Lower lobe of right lung (tissue), 2 donors: ENCODE measurements at places on chromosomes 12 and 14. TPM values are rescaled to one million over a fixed set of nuclear protein-coding genes. Genes with fewer than 3 reads are reported as not detected.

DNA sequence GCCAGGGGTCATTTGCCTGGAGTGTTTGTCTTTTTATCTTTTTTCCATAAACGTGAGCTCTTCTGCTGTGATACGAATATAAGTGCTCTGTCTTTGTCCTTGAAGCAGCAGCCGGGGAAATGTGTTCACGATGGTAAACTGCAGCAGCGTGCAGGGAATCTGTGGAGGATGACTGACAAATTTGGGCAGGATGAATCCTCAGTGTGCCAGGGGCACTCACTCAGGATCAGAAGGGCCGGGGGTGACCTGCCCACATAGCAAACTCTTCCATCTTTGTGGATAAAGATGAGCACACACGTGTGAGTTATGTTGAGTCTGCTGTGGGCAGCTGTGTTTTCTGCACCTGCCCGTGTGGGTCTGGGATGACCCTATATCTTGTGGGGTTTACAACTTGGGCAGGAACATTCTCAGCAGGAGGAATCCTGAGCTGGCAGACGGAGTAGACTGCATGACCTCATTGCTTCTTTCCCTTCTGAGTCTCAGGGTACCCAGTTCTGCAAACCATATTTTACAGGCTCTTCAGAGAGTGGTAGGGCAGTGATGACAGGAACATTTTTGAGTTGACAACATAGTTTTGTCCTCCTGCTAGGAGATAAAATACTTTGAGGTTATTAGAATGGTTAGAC, 711 bp downstream of the ANO4 start:
- no peaks in the 10 kb centered on the region for H3K36me3 ChIP-seq
- H3K4me1 ChIP-seq: no peaks in the 10 kb centered on the region
- H3K27me3 ChIP-seq: no peaks in the 10 kb centered on the region

- H3K36me3 ChIP-seq: no peaks in the 10 kb centered on the region
- no peak overlapping the region for H3K4me3 ChIP-seq
- H3K27ac ChIP-seq: no peak overlapping the region
- DNase-seq: no peak
- no peaks in the 10 kb centered on the region for H3K27me3 ChIP-seq
These were observed 307.3 kb downstream of the EGLN3 start for GRCh38 chr14:33643426-33644181.

DNA sequence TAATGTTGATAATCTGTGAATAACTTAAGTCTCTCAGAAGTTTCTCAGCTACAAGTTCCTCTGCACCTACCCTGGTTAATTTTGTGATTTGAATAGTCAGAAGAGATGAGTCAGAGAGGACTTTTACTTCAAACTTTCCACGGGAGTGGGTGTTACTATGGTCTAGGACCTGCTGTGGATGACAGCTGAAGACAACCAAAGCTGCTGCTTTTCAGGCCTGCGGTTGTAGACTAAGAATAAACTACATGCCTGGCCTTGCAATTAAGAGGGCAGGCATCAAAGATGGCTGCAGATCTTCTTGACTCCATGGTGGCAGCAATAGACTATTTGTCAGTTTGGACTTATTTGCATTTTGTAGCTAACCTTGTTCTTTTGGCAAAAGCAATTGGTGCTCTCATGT, 227.1 kb upstream of the KRR1 start:
- no peak for DNase-seq
- no peaks in the 10 kb centered on the region for H3K27me3 ChIP-seq
- H3K36me3 ChIP-seq: no peaks in the 10 kb centered on the region
- no peaks in the 10 kb centered on the region for H3K4me1 ChIP-seq
- H3K4me3 ChIP-seq: no peak overlapping the region
- H3K27ac ChIP-seq: no peak overlapping the region

DNA sequence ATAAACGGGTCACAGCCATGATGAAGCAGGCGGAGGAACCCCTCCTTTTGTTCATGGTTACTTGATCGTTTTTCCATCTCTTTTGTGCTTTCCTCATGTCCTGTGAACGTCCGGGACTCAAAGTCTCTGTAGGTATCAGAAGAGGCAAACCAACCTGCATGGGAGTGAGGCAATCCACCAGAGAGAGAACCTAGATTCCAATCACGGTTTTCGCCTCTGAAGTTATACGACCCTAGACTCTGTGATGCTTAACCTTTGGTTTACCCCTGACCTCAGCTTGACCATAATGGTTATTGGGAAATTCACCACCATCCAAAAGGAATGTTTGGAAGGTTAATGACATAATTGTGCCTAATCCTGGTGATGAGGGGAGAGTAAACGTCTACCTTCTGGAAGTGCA, 186.8 kb upstream of the PRICKLE1 start:
- no peak overlapping the region for H3K27ac ChIP-seq
- no peaks in the 10 kb centered on the region for H3K4me1 ChIP-seq
- H3K36me3 ChIP-seq: no peaks in the 10 kb centered on the region
- H3K4me3 ChIP-seq: no peak overlapping the region

- H3K4me3 ChIP-seq: no peak overlapping the region
- no peaks in the 10 kb centered on the region for H3K4me1 ChIP-seq
- peaks cover 3% of the 10 kb centered on the region for H3K36me3 ChIP-seq
- H3K27me3 ChIP-seq: no peaks in the 10 kb centered on the region
- H3K27ac ChIP-seq: no peak overlapping the region
These were observed 107.4 kb downstream of the DNAI7 start for GRCh38 chr12:25087596-25087995.

DNA sequence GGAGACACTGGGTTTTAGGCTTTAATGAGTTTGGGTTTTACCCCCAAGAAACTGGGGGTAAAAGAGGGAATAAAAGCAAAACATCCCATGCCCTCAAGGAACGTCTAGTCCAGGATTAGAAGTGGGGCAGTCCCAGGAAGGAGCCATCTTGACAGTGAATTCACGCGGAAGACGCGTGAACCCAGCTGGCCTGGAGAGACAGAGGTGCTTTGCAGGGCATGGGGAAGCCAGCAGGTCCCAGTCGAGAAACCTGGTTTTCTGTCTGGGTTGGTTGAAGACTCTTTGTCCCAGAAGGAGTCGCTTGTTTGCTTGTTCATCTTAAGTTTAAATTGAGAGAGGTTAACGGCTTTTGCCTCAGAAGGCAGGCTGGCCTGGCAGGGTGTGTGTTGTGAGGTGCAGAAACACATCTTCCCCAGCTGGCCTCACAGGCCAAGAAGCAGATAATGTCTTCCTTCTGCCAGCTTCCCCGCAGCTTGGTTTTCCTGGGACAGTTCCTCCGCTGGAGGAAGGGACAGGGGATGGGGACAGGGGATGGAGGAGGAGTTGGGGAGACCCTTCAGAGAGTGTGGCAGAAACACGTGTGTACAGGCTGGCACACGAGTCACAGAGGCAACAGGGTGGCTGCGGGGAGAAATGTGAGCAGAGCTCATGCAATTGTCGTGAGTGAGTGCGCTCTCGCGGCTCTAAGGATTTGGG, 18.5 kb upstream of the CD9 start:
- peaks cover 52% of the 10 kb centered on the region for H3K4me1 ChIP-seq
- no peak overlapping the region for H3K4me3 ChIP-seq
- H3K27me3 ChIP-seq: no peaks in the 10 kb centered on the region
- peak overlapping the region; percentile 76 for H3K27ac ChIP-seq
- DNase-seq: no peak
- no peaks in the 10 kb centered on the region for H3K36me3 ChIP-seq

GRCh38 chr12:13173012-13173932, 23.3 kb upstream of the EMP1 start:
- peaks cover 23% of the 10 kb centered on the region for H3K4me1 ChIP-seq
- no peaks in the 10 kb centered on the region for H3K36me3 ChIP-seq
- no peaks in the 10 kb centered on the region for H3K27me3 ChIP-seq
- no peak overlapping the region for H3K4me3 ChIP-seq

- H3K27me3 ChIP-seq: no peaks in the 10 kb centered on the region
- peak overlapping the region; percentile 41 for H3K27ac ChIP-seq
- peak; percentile 65 for DNase-seq
- peaks cover 5% of the 10 kb centered on the region for H3K36me3 ChIP-seq
- H3K4me3 ChIP-seq: peak overlapping the region; percentile 57
- H3K4me1 ChIP-seq: peaks cover 40% of the 10 kb centered on the region
These were observed 3.3 kb upstream of the POP5 start for GRCh38 chr12:120584343-120585149.

DNA sequence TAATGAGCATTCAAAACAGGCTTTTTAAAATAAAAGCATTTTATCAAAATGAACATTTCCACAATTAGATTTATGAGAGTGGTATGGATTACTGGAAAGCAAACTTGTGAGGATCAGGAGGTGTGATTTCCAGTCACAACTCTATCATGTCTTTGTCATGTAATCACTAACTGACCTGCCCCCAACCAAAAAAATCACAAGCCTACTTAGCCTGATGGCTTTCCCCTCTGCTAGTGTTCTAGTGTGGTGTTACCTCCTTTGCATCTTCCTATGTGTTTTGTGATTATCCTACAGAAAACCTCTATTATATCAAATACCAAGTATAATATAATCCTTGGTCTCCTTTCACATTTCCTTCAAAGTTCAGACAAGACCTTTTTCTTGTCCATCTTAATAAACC, 168.6 kb downstream of the NOVA1 start:
- DNase-seq: no peak
- no peaks in the 10 kb centered on the region for H3K4me1 ChIP-seq
- no peak overlapping the region for H3K4me3 ChIP-seq
- no peak overlapping the region for H3K27ac ChIP-seq

DNA sequence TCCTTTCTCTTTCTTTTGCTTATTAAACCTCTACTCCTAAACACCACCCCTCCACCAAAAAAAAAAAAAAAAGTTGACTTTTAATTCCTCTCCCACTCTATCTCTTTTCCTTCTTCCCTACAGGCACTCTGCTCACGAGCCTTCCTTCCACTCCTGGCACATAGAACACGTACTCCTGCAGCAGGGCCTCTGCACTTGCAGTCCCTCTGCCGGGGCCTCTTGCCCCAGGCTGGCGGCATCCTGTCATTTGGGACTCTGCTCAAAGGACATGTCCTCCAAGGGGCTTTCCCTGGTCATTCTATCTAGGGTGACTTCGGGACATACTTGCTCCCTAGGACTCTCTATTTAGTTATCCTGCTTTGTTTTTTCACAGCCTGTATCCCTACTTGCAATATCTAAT, 7.7 kb downstream of the FOS start:
- peaks cover 10% of the 10 kb centered on the region for H3K36me3 ChIP-seq
- peaks cover 38% of the 10 kb centered on the region for H3K4me1 ChIP-seq
- no peaks in the 10 kb centered on the region for H3K27me3 ChIP-seq
- no peak overlapping the region for H3K27ac ChIP-seq
- DNase-seq: no peak
- H3K4me3 ChIP-seq: no peak overlapping the region

The GPR137C gene
- 0.97 TPM for total RNA-seq

The PLEK2 gene
- total RNA-seq: 2.3 TPM

The SLC41A2 gene
- 24.8 TPM for total RNA-seq

The OTUB2 gene
- 1.9 TPM for total RNA-seq

The AKAP5 gene
- 4.8 TPM for total RNA-seq
